ENCODE measurements at places on chromosomes 12 and 14. TPM values are rescaled to one million over a fixed set of nuclear protein-coding genes. Genes with fewer than 3 reads are reported as not detected.

DNA sequence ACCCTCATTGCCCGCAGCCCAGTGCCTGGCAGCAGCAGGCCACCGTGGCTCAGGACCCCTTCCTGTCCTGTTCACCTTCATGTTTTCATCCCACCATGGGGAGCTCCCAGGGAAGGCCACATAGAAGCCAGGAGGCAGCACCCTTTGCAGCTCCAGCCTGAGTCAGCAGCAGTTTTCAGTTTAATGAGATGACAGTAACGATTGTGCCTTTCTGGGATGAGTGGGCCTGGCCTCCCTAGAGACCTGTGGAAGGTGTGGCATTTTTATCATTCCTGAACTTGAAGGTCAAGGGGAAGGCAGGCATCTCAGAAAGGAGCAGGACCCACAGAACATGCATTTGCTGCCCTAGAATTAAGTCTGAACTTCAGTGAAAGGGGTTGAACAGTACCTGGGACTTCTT, 532.8 kb downstream of the FUT8 start:
- peaks cover 17% of the 10 kb centered on the region for H3K36me3 ChIP-seq
- no peak for DNase-seq
- no peak overlapping the region for H3K27ac ChIP-seq
- peaks cover 38% of the 10 kb centered on the region for H3K4me1 ChIP-seq

DNA sequence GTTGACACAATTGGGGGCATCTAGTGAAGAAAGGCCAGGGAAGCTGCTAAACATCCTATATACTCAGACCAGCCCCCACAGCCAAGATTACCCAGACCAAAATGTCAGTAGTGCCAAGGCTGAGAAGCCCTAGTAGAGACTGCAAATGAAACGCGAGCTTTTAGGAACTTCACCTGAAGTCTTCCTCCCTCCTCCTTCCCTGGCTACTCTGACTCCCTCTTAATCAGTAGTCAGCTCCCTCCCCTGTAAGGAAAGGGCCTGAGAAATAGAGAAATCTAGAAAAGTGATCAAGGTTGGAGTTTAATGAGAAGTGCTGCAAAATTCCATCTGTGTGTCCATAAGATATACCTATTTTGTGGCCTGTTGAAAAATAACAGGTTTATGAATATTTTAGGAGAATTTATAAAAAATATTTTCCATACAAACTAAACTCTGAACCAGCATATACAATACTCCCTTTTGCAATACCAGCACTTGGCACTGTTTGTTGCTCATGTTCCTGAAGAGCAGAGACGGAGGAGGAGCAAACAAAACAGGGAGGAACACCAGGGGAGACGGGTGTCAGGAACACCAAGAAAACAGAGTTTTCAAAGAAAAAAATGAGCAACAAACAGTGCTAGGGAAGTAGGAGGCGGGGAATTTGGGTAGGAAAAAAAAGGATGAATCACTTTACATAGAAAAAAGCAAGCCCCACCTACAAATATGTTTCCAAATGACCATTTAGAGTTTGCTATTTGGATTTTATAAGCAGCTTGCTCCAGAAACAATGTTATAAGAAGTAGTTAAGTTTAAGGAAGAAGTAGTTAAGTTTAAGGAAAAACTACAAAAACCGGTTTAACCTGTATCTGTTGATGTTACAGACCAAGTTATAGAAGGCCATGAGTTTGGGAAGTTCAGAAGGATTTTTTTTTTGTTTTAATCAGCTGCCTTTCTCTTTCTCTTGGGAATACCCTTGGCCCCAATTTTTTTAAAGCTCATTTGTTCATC, 282.1 kb upstream of the GRIP1 start:
- peaks cover 23% of the 10 kb centered on the region for H3K4me1 ChIP-seq
- H3K36me3 ChIP-seq = no peaks in the 10 kb centered on the region
- DNase-seq = no peak
- no peak overlapping the region for H3K27ac ChIP-seq

- H3K36me3 ChIP-seq = no peaks in the 10 kb centered on the region
- H3K27ac ChIP-seq = no peak overlapping the region
- no peak overlapping the region for H3K4me3 ChIP-seq
- no peak for DNase-seq
- H3K27me3 ChIP-seq = no peaks in the 10 kb centered on the region
- H3K4me1 ChIP-seq = no peaks in the 10 kb centered on the region
Observed at GRCh38 chr14:76500011-76500410, 124.1 kb downstream of the ESRRB start.

DNA sequence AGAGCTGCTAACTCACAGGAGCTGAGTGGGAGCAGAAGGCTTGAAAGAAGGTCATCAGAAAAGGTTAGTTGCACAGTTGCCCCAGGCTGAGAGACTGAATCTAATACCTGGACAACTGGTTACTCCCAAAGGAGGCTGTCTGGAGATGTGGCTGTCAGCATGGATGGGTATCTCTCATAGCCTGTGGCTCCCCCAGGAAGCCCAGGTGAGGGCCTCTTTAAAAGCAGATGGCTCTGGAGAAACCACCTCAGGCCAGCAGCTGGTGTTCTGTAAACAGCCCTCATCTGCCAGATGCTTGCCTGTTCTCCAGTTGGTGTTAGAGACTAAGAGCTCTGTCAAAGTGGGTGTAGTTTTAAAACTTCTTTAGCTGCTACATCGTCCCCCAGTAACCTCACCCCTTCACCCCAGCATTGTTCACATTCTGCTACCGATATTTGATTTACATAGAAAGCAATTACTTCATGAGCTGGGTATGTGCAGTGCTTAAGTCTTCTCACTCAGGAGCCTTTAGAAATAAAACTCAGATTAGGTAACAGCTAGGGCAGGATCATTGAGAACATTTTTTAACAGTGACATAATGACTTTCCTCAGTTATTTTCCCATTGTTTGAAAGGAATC, 25.8 kb downstream of the DACT1 start:
- no peak overlapping the region for H3K4me3 ChIP-seq
- DNase-seq = no peak
- H3K4me1 ChIP-seq = peaks cover 19% of the 10 kb centered on the region
- H3K36me3 ChIP-seq = no peaks in the 10 kb centered on the region
- no peaks in the 10 kb centered on the region for H3K27me3 ChIP-seq
- no peak overlapping the region for H3K27ac ChIP-seq

GRCh38 chr14:63910583-63911363, 58.0 kb downstream of the SYNE2 start:
- DNase-seq = no peak
- no peak overlapping the region for H3K4me3 ChIP-seq
- H3K27me3 ChIP-seq = no peaks in the 10 kb centered on the region
- H3K4me1 ChIP-seq = peaks cover 40% of the 10 kb centered on the region
- H3K36me3 ChIP-seq = peaks cover 53% of the 10 kb centered on the region

DNA sequence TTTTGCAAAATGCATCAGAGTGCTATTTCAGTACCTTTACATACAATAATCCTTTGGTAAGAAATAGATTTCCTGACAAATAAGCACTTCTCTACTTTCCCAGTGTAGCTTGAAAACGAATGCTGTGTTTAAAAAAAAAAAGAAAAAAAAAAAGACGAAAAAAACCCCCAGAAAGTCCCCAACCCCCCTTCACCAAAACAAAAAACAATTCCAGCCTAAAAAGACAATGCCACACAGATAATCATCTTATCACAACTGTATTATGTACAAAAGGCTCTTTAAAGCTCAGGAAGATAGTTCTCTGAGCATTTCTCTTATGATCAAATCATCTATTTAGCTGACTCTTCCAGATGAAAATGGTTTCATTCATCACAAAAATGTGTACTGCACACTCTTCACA, 1.6 kb downstream of the FERMT2 start:
- DNase-seq = no peak
- no peak overlapping the region for H3K27ac ChIP-seq
- H3K4me3 ChIP-seq = peak overlapping the region; percentile 74
- H3K36me3 ChIP-seq = no peaks in the 10 kb centered on the region
- H3K27me3 ChIP-seq = peaks cover 60% of the 10 kb centered on the region
- peaks cover 19% of the 10 kb centered on the region for H3K4me1 ChIP-seq

DNA sequence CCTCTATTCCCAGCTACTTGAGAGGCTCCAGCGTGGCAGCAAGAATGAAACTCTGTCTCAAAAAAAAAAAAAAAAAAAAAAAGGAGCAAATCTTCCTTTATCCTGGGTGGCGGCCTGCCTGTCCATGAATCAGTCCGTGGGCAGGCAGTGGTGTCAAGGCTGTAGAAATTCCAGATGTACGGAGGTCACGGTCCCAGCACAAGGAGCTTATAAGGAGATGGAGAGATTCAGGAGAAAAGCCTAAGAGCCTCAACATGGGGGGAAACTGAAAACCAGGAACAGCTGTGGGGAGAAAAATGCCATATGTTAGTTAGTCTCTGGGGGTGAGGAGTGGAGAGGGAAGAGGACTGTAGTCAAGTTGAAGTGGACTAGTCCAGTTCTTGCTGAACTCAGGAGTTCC, 130.5 kb upstream of the CRY1 start:
- peaks cover 3% of the 10 kb centered on the region for H3K4me1 ChIP-seq
- no peak overlapping the region for H3K4me3 ChIP-seq
- DNase-seq = no peak

- no peak for DNase-seq
- no peaks in the 10 kb centered on the region for H3K4me1 ChIP-seq
- peak overlapping the region; percentile 58 for H3K27ac ChIP-seq
Observed at GRCh38 chr12:113950873-113951272, 15.3 kb downstream of the RBM19 start.

DNA sequence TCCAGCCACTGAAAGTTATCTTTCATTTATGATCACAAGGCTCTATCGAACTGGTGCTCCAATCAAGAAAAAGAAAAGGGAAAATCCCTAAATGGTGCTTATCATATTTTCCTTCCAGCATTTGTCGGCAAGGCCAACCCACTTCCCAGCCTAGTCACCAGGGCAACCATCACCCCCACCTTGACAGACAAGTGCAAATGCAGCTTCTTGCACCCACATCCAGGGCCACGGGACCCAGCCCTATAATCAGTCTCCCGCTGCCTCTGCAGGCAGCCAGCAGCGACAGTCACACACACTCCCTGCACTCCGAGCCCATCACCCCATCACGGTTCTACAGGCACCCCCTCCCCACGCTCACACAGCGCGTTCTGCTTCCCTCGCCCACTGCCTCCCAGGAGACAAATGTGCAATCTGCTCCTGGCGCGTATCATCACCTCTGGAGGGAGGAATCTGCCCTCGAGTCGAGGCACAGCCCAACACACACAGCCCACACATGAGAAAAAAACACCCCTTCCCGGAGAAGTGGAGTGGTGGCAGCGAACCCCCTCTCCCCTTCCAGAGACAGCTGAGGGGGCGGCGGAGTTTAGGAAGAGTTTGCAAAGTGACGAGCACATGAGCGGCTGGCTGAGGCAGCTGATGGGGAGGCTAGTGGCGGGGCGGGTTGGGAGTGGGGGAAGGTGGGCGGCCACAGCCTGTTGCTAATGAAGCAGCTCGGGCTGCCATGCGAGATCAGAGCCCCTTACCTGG, 9.3 kb upstream of the PPP4R4 start:
- H3K27me3 ChIP-seq = peaks cover 2% of the 10 kb centered on the region
- H3K4me3 ChIP-seq = no peak overlapping the region
- no peak for DNase-seq
- H3K36me3 ChIP-seq = no peaks in the 10 kb centered on the region

GRCh38 chr12:108562348-108563135, at the start of gene ISCU:
Gene ISCU (plus strand): TSS chr12:108562596. CDS start chr12:108562623, 27 bp downstream.
- peak; percentile 98 for DNase-seq
- H3K4me1 ChIP-seq = peaks cover 65% of the 10 kb centered on the region
- peaks cover 28% of the 10 kb centered on the region for H3K36me3 ChIP-seq
- peak within 1 kb of the TSS; percentile 99 for H3K27ac ChIP-seq
- no peaks in the 10 kb centered on the region for H3K27me3 ChIP-seq

- H3K4me1 ChIP-seq = no peaks in the 10 kb centered on the region
- H3K36me3 ChIP-seq = no peaks in the 10 kb centered on the region
- no peak for DNase-seq
- H3K27me3 ChIP-seq = peaks cover 2% of the 10 kb centered on the region
Observed at GRCh38 chr12:2482938-2483660, 311.7 kb upstream of the FKBP4 start.

Gene HRK
- not detected for total RNA-seq

GRCh38 chr12:94228488-94228907, 80.1 kb downstream of the PLXNC1 start:
- H3K27me3 ChIP-seq = no peaks in the 10 kb centered on the region
- H3K4me1 ChIP-seq = peaks cover 17% of the 10 kb centered on the region
- DNase-seq = no peak
- H3K36me3 ChIP-seq = peaks cover 69% of the 10 kb centered on the region
- no peak overlapping the region for H3K27ac ChIP-seq

Gene DIO2
- not detected for total RNA-seq

Gene BMP4
- 0.60 TPM for total RNA-seq

Measured in activated CD4-positive, alpha-beta T cell treated with anti-CD3 and anti-CD28 coated beads, Interleukin-2, amount 10 ng/mL, durations not matched to agents 7 days and 5 days (primary cell).